ENCODE measurements at places on chromosomes 7 and 10.

- peak; percentile 59 for DNase-seq
Observed at GRCh38 chr7:2680792-2681490, 7.1 kb upstream of the AMZ1 start.

DNA sequence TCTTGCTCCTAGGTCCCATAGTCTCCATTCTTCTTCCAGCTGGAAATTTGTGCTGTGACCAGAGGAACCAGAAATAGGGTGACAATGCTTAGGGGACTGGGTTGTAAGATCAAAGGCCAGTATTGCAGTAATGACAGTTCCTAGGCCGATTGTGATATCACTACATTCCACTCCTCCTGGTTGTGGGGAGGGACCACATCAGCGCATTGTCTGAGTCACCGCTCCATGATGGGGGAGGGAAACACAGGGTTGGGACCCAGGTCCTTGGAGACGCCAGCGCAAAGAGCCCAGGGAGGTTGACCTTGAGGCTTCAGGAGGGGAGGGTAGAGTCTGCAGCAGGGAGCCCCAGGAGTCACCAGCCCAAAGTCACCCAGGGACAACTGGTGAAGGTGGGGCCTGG is 20.8 kb upstream of the GGCT start:
- DNase-seq: no peak

- no peak for DNase-seq
Observed at GRCh38 chr10:68576118-68576517, 16.0 kb downstream of the TET1 start.

GRCh38 chr7:117982071-117983055 is 109.1 kb upstream of the CTTNBP2 start:
- DNase-seq: peak; percentile 77

DNA sequence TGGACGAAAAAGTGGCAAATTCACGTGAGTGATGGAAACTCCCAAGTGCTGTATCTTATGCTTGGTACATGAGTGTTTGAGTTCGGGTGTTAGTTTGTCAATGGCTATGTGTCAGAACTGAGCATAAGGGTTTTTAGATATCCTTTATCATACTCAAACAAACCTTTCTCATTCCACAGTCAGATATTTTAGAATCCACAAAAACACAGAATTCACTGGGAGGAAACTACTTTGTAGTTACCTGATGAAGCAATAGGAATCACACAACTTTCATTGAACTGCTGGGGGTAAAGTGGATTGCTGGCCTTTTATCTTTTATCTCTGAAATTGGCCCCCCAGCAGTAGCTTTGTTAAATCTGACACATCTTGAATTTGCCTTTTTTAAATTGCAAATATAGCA is 64.0 kb downstream of the DKK1 start:
- DNase-seq: no peak

DNA sequence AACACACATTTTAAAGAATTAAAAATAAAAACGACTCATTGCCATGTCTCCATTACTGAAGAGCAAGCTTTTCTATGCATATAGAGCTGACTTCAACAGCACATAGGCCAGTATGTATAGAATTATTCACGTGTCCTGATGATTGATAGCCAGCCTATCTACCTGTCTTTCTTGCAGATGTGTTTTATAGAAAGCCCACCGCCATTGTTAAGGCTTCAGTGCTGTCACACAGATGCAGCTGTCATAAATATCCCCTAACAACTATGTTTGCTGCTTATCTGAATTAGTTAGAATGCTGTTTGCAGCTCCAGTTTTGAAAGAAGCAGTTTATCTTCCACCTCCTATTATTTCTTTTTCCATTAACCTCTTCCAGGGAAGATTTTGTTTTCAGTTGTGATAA is 235.9 kb downstream of the SLC25A13 start:
- DNase-seq: no peak

GRCh38 chr7:102191556-102192379 is 94.9 kb upstream of the SH2B2 start:
- no peak for DNase-seq

- no peak for DNase-seq
Observed at GRCh38 chr10:128802062-128802461, 665.0 kb upstream of the MGMT start.

DNA sequence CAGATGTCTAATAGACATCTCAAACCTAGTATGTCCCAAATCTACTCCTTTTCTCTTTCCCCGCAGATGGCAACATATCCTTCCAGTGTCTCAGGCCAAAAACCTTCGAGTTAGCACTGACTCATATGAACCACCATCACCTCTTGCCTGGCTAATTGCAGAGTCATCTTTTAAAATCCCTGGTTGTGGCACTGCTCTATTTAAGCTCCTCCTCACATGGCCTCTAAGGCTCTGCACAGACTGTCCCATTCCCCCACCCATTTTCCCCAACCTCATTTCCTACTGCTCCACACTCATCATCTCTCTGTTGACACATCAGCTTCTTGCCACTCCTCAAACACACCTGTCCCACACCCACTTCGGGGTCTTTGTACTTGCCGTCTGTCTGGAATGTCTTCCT is 16.8 kb upstream of the HBP1 start:
- no peak for DNase-seq

DNA sequence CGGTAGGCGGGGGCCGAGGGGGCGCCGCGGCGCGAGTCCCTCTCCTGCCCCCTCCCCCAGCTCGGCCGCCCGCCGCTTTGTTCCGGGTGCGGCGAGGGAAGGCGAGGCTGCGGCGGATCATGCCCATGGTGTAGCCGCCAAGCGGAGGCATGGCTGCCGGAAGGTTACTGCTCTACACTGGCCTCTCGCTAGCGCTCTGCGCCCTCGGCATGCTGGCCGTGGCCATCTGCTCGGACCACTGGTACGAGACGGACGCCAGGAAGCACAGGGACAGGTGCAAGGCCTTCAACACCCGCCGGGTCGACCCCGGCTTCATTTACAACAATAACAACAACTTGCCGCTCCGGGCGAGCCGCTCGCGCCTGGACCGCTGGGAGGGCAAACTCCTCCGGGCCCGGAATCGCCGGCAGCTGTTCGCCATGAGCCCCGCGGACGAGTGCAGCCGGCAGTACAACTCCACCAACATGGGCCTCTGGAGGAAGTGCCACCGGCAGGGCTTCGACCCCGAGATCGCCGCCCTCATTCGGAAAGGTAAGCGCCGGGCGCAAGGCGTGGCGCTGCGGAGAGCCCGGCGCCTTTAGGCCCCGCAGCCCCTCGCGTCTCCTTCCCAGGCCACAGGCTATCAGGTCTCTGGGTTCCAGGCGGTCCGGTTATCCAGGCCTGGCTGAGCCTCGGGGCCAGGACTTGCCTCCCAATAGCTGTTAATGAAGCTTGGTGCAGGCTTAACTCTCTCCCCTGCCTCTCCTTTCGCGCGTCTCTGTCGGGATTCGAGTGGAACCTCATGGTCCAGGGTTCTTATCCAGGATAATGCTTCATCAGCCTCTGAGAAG is 513 bp downstream of the TMEM178B start:
- peak; percentile 46 for DNase-seq

GRCh38 chr7:36875794-36876193 is 151.5 kb upstream of the AOAH start:
- DNase-seq: no peak

- DNase-seq: no peak
Observed at GRCh38 chr7:23833405-23833804, 123.4 kb downstream of the STK31 start.

DNA sequence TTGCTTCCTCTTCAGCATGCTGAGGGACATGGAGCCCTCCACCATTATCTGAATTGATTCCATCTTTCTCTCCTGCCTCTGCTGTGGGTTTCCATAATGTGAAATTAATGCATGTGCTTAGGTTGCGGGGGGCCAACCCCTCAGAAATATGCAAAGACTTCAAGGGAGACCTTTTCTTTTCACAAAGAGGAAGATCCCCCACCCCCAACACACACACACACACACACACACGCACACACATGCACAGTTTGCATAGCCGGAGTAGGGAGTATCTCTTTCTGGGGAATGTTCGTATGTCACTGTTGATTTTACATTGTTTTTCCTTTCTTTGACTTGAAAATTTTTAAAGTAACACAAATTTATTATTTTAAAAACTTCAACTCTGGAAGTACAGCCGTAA is 193.5 kb downstream of the MGMT start:
- peak; percentile 51 for DNase-seq
